ENCODE measurements at places on chromosomes 11 and 22.

DNA sequence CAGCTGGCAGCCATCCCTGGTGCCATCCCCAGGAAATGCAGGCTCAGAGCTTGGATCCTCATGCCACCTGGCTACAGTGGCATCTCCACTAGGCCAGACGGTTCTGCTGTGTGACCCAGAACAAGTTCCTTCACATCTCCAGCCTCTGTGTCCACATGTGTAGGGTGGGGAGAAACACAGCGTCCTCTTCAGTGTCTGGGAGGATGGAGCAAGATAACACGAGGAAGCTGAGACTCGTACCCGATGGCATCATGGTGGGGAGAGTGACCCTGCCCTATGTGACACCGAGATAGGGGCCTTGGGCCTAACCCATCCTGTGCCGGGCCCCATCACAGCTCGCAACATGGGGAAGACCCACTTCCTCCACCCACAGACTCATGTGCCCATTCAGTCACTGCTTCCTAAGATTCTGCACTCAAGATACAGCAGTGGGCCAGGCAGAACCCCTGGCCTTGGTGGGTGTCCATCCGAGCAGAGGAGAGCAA, 78.5 kb downstream of the MORC2 start:
- no peak for DNase-seq

GRCh38 chr11:130513132-130513531, 64.7 kb downstream of the ADAMTS15 start:
- DNase-seq, result no peak

GRCh38 chr11:111634981-111635705, 32.9 kb downstream of the SIK2 start:
- DNase-seq, result peak; percentile 62

- no peak for DNase-seq
Measured at GRCh38 chr22:48167238-48167637, 1404.8 kb downstream of the TBC1D22A start.

GRCh38 chr11:108790501-108791299, 125.8 kb downstream of the DDX10 start:
- no peak for DNase-seq

DNA sequence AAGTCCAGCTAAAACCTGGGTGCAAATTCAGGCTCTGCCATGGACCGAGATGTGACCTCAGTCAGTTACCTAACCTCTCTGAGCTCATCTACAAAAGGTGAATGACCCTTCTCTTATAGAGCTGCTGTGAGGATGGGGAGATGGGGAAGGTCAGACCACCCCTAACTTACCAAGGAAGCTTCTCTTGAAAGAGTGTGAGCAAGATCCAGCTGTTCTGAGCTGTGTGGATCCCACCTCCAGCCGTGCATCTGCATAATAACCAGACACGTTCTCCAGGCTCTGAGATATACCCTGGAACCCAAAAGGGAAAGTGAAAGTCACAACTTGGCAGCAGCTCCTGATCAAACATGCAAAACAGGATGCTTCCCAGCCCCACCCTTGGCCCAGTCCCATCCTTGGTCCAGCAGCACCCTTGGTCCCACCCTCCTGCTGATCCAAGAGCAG, at the start of gene APOL3:
Gene APOL3, minus strand, starts transcription at position 257 of the 444 bp plus-strand sequence. CDS start 11,700 bp downstream, outside the sequence.
- DNase-seq, result peak; percentile 81

DNA sequence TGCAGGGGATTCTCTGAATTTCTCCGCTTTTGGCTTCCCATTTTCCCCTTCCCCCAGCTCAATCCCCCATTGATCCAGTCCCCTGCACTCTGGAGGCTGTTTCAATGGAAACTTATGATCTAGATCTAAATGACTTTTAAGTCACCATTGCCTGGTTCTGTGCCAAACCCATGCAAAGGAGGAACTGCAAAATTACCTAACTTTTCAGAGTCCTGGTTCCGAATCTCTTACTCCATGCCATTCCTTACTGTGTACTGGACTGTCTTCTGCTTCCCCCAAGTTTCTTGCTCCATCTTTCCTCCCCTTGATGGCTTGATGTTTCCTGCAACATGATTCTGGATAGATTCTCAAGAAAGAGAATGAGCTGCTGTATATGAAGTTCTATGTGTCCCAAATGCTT, 327.8 kb downstream of the MIAT start:
- no peak for DNase-seq

- DNase-seq, result peak; percentile 57
Measured at GRCh38 chr11:11022125-11022730, 164.4 kb upstream of the ZBED5 start.

DNA sequence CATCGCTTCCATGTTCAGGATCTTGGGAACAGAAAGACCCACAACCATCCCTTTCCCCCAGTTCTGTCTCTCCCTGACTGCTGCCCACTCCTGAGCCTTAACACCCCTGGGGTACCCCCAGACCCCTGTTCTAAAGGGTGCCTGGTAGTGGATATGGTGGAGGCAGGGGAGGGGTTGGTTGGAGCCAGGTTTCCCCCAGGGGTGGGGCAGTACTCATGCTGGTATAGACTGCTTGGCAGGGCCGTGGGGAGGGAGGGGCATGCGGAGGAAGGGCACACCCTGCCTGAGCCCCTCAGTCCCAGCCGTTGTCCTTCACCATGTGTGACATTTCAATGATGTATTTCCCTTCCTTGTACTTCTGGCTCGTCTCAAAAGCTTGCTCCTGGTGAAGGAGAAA, 4.0 kb downstream of the YPEL4 start:
- no peak for DNase-seq

- DNase-seq, result no peak
Measured at GRCh38 chr11:1459764-1460395, 26.7 kb downstream of the MOB2 start.

DNA sequence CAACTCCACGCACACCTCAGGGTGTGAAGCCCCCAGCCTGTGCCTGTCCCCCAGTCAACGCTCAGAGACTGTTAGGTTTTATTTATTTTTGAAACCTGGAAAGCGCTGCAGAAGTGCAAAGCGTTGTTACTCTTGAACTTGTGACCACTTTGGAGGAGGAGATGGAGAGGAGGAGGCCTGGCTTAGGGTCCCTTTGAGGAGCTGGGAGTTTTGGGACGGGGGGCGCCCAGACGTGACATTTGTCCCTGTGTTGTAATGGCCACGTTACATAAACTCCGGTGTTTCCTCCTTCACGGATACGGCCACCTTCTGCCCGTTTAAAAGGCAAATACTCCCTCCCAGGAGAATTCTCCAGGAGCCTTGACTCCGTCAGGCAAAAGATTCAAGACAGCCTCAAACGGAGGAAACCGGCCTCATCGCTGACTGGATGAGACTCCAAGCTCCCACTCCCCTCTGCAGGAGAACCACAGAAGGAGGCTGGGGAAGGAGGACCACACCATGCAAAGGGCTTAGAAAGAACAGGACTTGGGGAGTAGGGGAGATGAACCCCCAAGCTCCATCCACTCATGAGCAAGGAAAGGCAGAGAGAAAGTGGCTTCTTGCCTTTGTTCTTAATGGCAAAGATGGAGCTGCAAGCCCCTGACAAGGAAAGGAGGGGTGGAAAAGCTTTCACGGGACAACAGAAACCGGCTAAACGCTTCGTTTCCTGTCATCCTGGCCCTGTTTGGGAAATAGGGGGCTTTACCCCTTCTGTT, 630 bp downstream of the PIK3IP1 start:
- DNase-seq, result peak; percentile 56

- no peak for DNase-seq
Measured at GRCh38 chr11:97641988-97642387, 1252.2 kb downstream of the JRKL start.

- peak; percentile 83 for DNase-seq
Measured at GRCh38 chr11:111978028-111978771, 41.1 kb downstream of the DIXDC1 start.
